ENCODE measurements at places on chromosomes 6 and 20. TPM values are rescaled to one million over a fixed set of nuclear protein-coding genes. Genes with fewer than 3 reads are reported as not detected.

The HCRTR2 gene
- total RNA-seq: not detected

DNA sequence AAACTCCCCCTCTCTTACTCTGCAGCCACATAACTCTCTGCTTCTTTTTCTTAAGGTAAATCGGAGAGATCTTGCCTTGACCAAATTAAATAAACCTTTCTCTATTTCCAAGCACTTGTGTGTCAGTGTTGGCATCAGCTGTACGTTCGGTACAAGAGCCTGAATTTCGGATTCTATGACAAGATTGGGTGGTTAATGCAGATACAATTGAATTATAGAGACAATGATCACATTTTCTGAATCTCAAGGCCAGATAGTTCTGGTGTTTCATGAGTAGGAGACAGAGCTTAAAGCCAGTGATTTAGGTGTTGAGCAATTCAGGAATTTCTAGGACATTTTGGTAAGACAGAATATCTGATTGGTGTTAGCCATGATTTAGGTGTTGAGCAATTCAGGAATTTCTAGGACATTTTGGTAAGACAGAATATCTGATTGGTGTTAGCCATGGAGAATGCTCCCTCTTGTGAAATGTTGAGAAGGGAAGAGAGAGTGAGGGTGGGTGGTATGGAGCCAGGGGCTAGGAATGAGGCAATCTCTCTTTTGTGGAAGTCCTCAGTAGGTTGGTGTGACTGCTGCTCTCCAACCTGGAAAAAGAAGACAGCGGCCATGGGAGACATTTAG lies 5.1 kb downstream of the SPINT3 start:
- peaks cover 6% of the 10 kb centered on the region for H3K27me3 ChIP-seq
- no peak overlapping the region for H3K4me3 ChIP-seq
- H3K36me3 ChIP-seq: no peaks in the 10 kb centered on the region

GRCh38 chr6:163679753-163680152 lies 265.2 kb downstream of the QKI start:
- H3K36me3 ChIP-seq: no peaks in the 10 kb centered on the region
- DNase-seq: no peak
- H3K27ac ChIP-seq: no peak overlapping the region
- no peaks in the 10 kb centered on the region for H3K4me1 ChIP-seq
- no peaks in the 10 kb centered on the region for H3K27me3 ChIP-seq

DNA sequence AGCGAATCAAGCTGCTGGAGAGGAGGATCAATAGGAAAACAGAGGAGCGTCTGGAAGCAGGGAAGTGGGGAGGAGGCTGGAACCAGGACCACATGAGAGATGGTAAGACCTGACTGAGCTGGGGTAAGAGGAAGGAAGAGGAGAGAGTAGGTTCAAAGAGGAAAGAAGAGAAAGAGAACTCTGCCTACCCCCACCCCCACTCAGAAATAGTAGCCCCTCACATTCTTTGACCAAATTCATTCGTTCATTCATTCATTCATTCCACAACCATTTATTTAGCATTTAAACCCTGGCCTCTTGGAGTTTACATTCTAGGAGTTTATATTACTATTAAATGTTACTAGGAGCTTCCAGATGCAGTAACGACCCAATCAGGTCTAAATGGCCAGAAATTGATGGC lies 15.8 kb upstream of the HCK start:
- H3K4me1 ChIP-seq: no peaks in the 10 kb centered on the region
- H3K27me3 ChIP-seq: peaks cover 51% of the 10 kb centered on the region
- H3K4me3 ChIP-seq: no peak overlapping the region
- H3K27ac ChIP-seq: no peak overlapping the region
- DNase-seq: no peak

GRCh38 chr6:139145661-139146060 lies 10.8 kb downstream of the HECA start:
- no peaks in the 10 kb centered on the region for H3K27me3 ChIP-seq
- DNase-seq: no peak
- no peak overlapping the region for H3K27ac ChIP-seq

The ADGRF4 gene
- not detected for total RNA-seq

DNA sequence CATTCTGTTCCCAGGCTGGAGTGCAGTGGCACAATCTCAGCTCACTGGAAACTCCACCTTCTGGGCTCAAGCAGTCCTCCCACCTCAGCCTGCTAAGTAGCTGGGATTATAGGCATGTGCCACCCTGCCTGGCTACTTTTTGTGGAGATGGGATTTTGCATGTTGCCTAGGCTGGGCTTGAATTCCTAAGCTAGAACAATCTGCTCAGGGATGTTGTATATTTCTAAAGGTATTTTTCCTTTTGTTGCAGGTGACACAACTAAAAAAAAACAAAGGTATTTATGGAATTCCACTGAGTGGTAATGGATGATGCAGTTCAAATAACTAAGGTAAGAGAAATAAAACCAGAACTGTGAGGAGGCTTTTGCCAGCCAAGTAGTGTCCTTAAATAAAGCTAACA lies 49.7 kb downstream of the PTPRA start:
- H3K36me3 ChIP-seq: peaks cover 16% of the 10 kb centered on the region
- H3K27ac ChIP-seq: no peak overlapping the region
- peaks cover 17% of the 10 kb centered on the region for H3K4me1 ChIP-seq
- H3K4me3 ChIP-seq: no peak overlapping the region

Data from HFFc6 (cell line).